ENCODE measurements at places on chromosomes 16 and 17. TPM values are rescaled to one million over a fixed set of nuclear protein-coding genes. Genes with fewer than 3 reads are reported as not detected.

Gene TEX14
- 0.31 TPM for total RNA-seq

Gene SLC5A11
- 0.31 TPM for total RNA-seq

Gene DHX38
- 38.0 TPM for total RNA-seq

Gene MAPT
- total RNA-seq = 0.10 TPM

Gene C17orf113
- 0.21 TPM for total RNA-seq

Gene MAP2K6
- total RNA-seq = 7.8 TPM

Gene CA5A
- under 0.01 TPM for total RNA-seq

Gene NPIPB9
- total RNA-seq = 15.5 TPM

Gene CD300H
- total RNA-seq = 0.73 TPM

Gene AIPL1
- total RNA-seq = under 0.01 TPM

Gene MYH11
- 0.10 TPM for total RNA-seq

Gene KRTAP17-1
- not detected for total RNA-seq

Gene CLDN9
- total RNA-seq = not detected

Gene PRSS21
- total RNA-seq = not detected

Gene HCRT
- total RNA-seq = not detected

Gene WNT3
- 0.10 TPM for total RNA-seq

Gene CHST5
- total RNA-seq = under 0.01 TPM

Gene C16orf92
- not detected for total RNA-seq

Gene FZD2
- 0.84 TPM for total RNA-seq

Gene CCL2
- total RNA-seq = 2.2 TPM

Gene CACNG5
- total RNA-seq = not detected

Gene TNFRSF17
- 0.21 TPM for total RNA-seq

Gene ZSCAN10
- total RNA-seq = under 0.01 TPM

Gene ABAT
- total RNA-seq = 2.5 TPM

Gene TSPAN10
- 0.10 TPM for total RNA-seq

Gene TEKT1
- total RNA-seq = not detected

Gene SLC6A2
- not detected for total RNA-seq

Gene USP43
- 0.21 TPM for total RNA-seq

Gene CALB2
- total RNA-seq = not detected

Gene LGALS9
- total RNA-seq = 61.1 TPM

Gene ABCC6
- 0.63 TPM for total RNA-seq

Gene METTL9
- 312 TPM for total RNA-seq

Gene GPR139
- total RNA-seq = not detected

Gene HBA2
- total RNA-seq = 22.1 TPM

Gene TOX3
- total RNA-seq = not detected

Gene CDRT15
- total RNA-seq = not detected

Gene PLXDC1
- total RNA-seq = 9.6 TPM

Gene VTN
- not detected for total RNA-seq

Gene MRC2
- total RNA-seq = 1.7 TPM

Gene MT1H
- not detected for total RNA-seq

Gene ARHGAP27
- 41.3 TPM for total RNA-seq

Gene TBX6
- total RNA-seq = 0.10 TPM

Gene DYNLRB2
- not detected for total RNA-seq

Gene C1QTNF8
- not detected for total RNA-seq

Gene XAF1
- 33.1 TPM for total RNA-seq

Gene APOBR
- 3.6 TPM for total RNA-seq

Gene PRSS27
- total RNA-seq = 0.10 TPM

Gene QPRT
- 0.21 TPM for total RNA-seq

Gene CCL4L2
- 7.9 TPM for total RNA-seq

All from mononuclear cell (primary cell).